Fibroblast of skin of right quadriceps (primary cell): ENCODE measurements at places on chromosomes 6 and 20.

GRCh38 chr20:3603108-3603507 is 60.1 kb downstream of the GFRA4 start:
- DNase-seq = no peak

GRCh38 chr6:2802521-2803060 is 37.4 kb downstream of the WRNIP1 start:
- no peak for DNase-seq

- peak; percentile 34 for DNase-seq
Observed at GRCh38 chr6:14824484-14825275, 421.2 kb upstream of the JARID2 start.

GRCh38 chr6:154993710-154994109 is 1.4 kb upstream of the TIAM2 start:
- no peak for DNase-seq

GRCh38 chr20:42336576-42336975 is 718.4 kb upstream of the CHD6 start:
- no peak for DNase-seq

- no peak for DNase-seq
Observed at GRCh38 chr6:86016077-86016476, 373.4 kb upstream of the SYNCRIP start.

DNA sequence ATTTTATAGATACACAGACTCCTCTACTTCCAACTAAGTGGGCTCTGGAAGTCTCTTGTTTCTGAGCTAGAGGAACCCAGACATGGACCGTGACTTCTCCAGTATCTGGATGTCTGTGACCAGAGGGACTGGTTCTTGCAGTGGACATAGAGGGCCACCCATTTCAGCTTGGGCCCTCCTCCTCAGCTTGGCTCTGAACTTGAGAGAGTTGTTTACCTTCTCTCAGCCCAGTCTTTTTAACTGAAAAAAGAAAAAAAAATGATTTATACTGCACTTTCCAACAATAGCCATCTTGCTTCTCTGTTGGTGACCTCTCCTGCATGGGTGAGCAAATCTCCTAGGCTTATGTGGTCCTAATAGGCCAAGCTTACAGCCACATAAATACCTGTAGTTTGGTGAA is 60.3 kb upstream of the TMEM181 start:
- DNase-seq = no peak

GRCh38 chr20:31908016-31908415 is 37.6 kb downstream of the TTLL9 start:
- no peak for DNase-seq

- peak; percentile 74 for DNase-seq
Observed at GRCh38 chr6:3750317-3751076, 1.0 kb downstream of the PXDC1 start.

- DNase-seq = peak; percentile 87
Observed at GRCh38 chr6:28981833-28982475, 23.2 kb downstream of the ZNF311 start.

DNA sequence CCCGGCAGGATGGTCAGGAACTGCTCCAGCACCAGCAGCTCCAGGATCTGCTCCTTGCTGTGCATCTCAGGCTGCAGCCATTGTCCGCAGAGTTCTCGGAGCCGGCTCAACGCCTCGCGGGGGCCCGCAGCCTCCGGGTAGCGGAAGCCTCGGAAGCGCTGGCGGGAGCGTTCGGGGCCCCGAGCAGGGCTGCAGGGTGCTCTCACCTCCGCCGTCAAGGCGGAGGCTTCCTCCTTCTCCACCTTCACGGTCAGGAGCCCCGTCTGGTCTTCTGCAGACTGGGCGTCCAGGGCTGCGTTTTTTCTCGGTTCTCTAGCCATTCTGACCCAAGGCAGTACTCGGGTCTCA is 434 bp downstream of the ZKSCAN4 start:
- no peak for DNase-seq

GRCh38 chr6:87826424-87826823 is 124.4 kb upstream of the AKIRIN2 start:
- DNase-seq = no peak

DNA sequence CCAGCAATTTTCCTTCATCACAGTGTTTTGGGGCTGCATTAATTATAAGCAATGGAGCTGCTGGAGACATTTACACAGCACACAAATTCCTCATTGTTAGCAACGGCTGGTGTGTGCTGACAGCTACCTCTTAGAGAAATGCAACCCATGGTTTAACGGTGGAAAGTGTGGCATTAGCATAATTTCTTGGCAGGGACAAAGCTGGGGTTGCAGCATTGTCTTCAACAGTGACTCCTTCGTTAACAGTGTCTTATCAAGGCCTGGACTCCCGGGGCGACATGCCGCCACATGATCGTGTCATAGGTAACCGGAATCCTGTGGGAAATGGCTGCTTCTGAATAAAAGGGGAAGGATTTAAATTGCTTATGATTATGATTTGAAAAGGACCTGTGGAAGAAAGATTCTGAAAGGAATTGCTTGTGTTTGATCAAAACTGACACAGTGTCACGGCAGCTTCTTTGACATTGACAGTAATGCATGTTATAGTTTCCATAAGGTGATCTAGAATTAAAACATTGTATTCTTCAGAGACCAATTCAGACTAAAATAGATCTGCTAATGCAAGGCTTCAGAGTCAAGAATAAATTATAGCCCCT is 128.0 kb downstream of the UST start:
- DNase-seq = peak; percentile 22

DNA sequence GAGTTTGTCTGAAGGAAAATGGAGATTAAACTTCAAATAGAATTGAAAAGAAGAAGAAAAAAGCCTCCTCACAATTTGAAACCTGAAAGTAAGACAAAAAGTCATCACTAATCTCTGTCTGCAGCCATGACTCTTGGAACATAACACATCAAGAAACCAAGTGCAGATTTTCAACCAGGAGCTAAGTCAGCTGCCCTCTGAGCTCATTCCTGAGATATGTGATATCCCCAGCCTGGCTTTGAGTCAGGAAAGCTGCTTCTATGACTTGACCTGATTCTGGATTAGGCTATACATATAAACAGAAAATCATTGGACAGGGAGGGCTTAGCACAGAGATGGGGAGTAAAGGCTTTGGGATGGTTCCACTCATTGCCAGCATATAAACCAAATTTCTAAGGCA is 891.4 kb downstream of the TFAP2A start:
- peak; percentile 91 for DNase-seq

- no peak for DNase-seq
Observed at GRCh38 chr6:6717953-6718352, 129.4 kb downstream of the LY86 start.

DNA sequence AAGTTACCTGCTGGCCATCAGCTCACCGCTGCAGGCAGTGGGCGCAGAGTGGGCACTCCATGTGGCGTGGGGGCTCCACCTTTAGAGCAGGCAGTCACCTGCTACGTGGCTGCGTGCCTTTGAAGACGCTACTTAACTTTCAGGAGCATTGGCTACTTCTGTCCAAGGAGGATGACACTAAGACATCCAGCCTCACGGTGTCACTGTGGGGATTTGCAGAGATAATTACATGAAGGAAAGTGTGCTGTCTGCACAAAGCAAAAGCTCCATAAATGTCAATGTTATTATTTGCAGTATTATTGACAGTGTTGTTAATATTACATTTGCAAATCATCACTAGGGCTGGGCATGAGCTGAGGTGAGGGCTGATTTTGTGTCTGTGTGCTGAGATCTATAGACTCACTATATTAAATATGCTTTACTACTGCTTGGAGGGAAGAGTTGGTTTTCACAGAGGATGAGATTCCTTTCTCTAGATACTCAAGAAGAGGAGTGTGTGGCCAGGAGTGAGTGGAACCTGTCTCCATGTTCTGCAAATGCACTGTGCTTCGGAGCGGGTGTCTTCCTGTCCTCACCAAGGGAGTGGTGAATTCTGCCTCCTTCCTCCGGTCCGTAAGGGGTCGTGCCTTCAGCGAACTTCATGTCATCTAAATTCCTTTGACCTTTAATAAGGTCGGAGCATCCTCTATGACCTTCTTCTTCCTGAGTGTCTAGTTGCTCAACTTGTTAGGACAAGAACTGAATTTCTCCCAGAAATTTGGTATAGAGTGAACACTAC is 165.8 kb upstream of the SYNDIG1 start:
- peak; percentile 7 for DNase-seq

- peak; percentile 56 for DNase-seq
Observed at GRCh38 chr20:48760403-48760983, 67.3 kb downstream of the PREX1 start.

GRCh38 chr6:65711531-65711930 is 4.5 kb upstream of the EYS start:
- DNase-seq = no peak

DNA sequence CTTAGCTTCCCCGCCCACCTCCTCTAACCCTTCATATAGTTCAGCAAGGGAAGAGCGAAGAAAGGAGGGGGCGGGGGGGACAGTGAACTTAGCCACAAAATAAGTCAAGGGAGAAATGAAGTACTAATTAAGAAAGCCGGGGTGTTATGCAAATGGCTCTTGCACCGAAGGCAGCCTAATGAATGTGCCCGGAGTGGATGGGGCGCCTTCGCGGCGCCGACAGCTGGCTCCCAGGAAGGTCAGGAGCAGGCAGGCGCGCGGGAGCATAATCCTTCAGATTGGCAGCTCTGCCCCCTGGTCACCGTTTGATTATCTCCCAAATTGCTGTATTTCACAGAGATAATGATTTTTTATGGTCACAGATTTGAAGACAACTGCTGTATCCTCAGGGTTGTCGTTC is 395.1 kb downstream of the TFAP2B start:
- DNase-seq = no peak

DNA sequence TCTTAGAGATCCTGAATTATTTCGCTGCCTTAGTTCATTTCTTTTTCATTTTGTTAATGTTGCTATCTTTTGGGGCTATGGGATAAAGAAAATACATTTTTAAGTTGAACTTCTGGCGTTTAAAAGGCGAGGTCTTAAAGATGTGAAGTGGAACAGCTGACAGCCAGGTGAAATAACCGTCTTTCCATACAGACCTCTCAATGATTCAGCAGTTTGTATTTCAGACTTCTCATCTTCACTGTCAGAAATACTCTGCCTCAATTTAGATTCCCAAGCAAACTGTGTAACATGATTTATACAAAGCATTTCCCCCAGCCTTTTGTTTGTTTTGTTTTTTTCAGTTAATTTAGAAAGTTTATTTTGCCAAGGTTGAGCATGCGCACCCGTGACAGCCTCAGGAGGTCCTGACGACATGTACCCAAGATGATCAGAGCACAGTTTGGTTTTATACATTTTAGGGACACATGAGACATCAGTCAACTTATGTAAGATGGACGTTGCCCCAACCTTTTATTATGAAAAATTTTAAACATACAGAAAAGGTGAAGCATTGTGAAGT is 40.0 kb downstream of the SLC9A8 start:
- no peak for DNase-seq

DNA sequence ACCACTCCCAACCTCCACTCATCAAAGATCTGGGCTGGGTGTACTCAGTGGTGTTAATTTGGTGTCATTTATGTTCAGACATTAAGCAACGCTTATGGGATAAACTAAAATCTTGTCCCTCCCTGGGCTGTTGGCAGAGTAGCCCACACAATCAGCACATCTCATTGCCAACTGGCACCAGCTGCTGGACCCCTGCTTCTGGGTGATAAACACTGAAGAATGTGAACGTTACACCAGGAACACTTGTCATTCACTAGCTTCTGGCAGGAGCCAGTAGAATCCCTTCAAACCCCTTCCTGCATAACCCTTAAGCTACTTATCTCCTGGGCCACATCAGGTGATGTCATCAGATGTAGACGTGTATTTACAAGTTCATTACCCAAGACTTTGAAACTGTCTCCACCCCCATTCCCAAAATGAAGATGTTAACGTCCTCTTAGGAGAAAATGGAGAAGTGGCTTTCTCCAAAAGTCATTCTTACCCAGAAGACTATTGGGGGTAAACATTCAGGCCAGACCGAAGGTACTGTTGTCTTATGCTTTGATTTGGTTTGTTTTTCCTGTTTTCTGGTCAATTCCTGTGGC is 107.8 kb upstream of the CD93 start:
- no peak for DNase-seq

- no peak for DNase-seq
Observed at GRCh38 chr6:36336779-36337241, at the start of gene BNIP5. Gene BNIP5 (minus strand): TSS chr6:36336888. CDS start chr6:36330690, 6,198 bp downstream.

- DNase-seq = no peak
Observed at GRCh38 chr20:15593081-15593480, 980.2 kb downstream of the KIF16B start.
